ENCODE measurements at places on chromosomes 4 and X. TPM values are rescaled to one million over a fixed set of nuclear protein-coding genes. Genes with fewer than 3 reads are reported as not detected.
A peak's percentile ranks its signal among the peaks of the same experiment; 100 is the strongest.

The NAP1L3 gene
- 7.2 TPM for total RNA-seq

The MAML3 gene
- 9.6 TPM for total RNA-seq

The TLR3 gene
- 3.9 TPM for total RNA-seq

The INTS6L gene
- 14.9 TPM for total RNA-seq

The SLC38A5 gene
- total RNA-seq = 6.6 TPM

The GAGE12E gene
- total RNA-seq = not detected

The NEUROG2 gene
- not detected for total RNA-seq

The TCEAL7 gene
- total RNA-seq = 6.1 TPM

The PFKFB1 gene
- total RNA-seq = 1.8 TPM

The USP27X gene
- 1.3 TPM for total RNA-seq

The UGT8 gene
- total RNA-seq = 75.1 TPM

The UCHL1 gene
- total RNA-seq = 80.6 TPM

The PNCK gene
- total RNA-seq = 0.63 TPM

The ATOH1 gene
- total RNA-seq = not detected

GRCh38 chr4:8710416-8710815, 117.9 kb downstream of the CPZ start:
- no peak for DNase-seq

DNA sequence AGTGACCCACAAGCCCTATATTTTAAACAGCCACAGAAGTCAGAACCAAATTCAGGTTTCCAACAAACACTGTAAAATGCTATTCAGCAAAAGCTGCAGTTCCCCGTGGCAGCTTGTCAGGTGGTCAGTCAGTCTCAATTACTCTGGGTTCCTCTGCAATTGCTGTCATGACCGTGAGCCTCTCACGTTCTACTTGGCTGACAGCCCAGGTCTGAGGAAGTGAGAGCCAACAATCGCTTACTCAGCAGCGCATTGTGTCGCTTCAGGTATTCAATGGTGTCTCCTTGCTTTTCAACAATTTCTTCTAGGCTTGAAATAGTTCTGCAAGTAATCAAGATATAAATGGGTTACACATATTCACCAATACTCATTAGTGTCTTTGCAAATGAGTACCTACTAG, 25.8 kb downstream of the TRIM75 start:
- no peak for DNase-seq

GRCh38 chr4:115780268-115780667, 666.8 kb upstream of the NDST4 start:
- no peak for DNase-seq

DNA sequence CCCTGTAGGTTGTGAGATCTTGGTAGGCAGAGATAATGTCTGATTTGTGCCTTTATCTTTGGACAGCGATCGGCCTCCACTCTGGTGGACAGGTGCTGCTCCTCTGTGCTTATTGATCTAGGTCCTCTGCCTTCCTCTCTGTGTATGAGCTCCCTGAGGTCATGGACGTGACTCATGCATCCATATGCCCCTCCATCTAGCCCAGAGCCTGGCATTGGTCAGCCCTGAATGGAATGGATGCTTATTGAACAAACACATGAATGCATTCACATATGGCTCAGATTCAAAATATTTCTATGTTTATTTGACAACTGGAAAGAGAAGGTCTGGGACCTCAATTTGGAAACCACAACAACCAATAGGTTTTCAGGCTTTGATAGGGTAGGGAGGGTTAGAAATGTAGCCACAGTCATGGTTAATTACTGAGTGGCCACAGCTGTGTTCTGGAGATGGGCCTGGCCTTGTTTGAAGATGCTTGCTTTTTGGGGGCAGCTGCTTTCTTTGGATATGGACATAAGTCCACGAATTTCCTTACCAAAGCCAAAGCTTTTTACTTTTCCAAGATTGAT, 76.2 kb downstream of the SEL1L3 start:
- DNase-seq = no peak

DNA sequence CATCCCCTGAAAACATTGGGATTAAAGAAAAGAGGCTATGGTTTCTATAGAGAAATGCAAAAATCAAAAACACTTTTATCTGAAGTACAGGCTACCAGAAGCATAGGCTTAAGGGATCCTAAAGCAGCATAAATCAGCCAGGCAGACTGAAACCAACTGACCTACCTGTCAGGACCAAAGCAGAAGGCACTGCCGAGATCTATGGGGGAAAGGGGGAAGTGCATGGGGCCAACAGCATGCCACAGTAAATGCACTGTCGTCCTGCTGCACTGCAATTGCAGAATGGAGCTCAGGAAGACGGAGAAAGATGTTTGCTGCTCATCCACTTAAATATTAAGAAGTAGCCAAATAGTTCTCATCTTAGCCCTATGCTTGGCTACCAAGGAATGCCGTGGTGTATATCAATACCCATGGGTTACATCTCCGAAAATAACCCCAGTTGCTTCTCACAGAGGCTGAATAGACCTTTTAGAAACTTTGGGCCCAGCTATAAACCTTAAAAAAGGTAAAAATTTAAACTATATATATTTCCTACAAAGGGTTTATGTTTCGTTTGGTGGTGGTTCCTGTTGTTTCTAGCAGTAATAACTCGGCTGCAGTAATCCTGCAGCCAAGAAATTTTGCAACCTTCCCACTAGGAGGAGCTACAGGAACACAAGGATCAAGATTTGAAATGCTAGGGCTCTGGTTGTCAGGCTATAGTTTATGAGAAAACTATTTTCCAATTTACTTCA, 312.2 kb upstream of the DIAPH2 start:
- DNase-seq = no peak

- DNase-seq = no peak
These were observed 4.3 kb downstream of the PSAPL1 start for GRCh38 chr4:7430368-7430964.

- DNase-seq = no peak
These were observed 9.7 kb upstream of the PDGFC start for GRCh38 chr4:156981262-156981769.

- DNase-seq = no peak
These were observed 19.8 kb downstream of the CENPVL3 start for GRCh38 chrX:51598899-51599298.

DNA sequence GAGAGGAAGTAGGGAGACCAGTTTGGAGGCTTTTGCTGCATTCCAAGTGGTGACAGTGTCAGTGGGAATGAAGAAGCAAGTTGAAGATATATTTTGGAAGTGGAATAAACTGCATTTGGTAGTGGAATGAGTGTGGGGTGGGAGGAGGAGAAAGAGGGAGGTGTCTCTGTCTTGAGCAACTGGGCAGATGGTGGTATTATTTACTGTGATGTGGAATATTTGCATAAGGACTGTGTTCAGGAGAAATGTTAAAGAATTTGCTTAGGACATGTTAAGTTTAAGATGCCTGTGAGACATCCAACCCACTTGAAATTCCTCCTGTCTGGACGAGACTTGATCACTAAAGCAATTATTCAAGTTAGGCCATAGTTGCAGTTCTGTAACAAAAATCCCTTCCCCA, 448.9 kb upstream of the AMOT start:
- DNase-seq = no peak

DNA sequence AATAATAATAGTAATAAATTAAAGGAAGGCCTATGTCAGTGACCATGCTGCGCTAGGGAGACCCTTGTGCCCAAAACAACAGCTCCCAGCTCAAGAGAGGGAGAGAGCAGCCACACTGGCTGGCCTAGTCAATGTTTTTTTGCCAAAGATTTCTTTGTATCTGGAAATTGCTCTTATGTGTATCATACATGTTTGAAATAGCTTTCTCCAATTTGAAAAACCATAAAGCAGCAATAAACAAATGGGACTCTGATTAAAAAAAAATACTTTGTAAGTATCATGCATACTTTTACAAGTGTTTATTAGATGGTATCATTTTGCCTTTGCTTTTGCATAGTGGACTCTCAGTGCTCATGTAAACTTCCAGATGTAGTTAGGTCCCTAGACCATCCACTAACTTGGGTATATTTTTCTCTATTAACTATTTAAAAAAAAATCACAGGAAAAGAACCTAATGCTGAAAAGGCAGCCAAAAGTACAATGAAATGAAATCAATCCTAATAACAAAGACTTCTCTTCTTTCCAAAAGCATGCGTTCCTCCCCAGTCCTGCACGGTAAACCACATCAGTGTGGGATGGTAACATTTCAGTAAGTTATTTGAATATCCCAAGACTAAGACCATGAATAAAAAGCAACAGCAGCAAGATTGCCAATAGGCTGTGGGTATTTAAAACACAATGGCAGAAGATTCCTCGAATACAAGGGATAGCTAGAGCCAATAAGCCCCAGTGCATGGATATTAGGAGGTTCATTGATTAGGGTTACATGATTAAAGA, 117.6 kb downstream of the PALLD start:
- DNase-seq = no peak

- DNase-seq = no peak
These were observed 23.3 kb downstream of the HAND2 start for GRCh38 chr4:173506597-173507211.

GRCh38 chrX:57752866-57753265, 72.8 kb upstream of the NLRP2B start:
- no peak for DNase-seq

GRCh38 chrX:15468036-15468435, 25.1 kb downstream of the PIR start:
- DNase-seq = no peak

DNA sequence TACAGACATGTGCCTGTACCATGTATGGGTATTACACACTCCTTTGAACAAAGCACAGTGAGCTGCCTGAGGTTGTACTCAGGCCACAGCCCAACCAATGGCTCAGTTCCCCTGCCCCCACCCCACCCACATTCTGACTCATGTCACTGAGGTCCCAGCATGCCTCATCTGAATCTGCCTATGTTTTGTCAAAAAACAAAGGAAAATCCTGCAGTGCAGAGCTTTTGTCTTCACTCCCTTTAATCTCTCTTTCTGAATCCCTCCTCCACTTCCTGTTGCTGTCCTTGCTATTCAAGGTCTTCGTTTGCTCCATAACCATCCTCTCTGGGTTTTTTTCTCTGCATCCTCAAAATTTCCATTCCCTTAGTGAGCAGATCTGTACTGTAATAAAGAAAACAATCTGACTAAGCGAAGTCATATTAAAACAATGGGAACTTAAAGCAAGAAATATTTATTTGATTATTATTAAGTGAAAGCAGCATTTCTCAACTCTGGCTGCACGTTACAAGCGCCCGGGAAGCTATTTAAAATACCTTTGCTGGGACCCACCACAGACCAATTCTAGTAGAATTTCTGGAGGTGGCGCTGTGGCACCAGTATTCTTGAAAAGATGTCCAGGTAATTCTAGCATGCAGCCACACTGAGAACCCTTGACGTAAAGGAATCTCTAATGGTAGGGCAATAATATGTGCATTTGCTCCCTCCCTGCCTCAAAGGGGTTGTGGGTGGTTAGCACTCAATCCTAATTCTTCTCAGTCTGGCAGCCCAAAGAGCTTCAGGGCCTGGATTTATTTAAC, 8.7 kb downstream of the GUCY2F start:
- no peak for DNase-seq

DNA sequence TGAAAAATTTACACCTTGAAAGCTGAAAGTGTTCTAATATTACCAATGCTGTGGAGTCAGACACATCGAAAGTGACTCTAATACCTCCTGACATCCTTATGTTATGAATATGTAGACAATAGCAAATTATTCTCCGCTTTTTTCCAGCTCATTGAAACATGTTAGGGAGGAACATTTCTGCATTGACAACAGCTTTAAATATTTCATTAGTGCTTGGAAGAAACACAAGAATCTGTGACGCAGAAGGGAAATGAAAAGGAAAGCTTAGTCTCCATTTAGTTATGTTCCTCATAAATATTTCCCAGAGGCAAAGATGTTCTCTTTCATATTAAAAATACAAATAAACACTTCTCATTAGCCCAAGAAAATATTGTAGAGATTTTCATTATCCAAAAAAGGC, 55.8 kb upstream of the CD99 start:
- no peak for DNase-seq

- DNase-seq = no peak
These were observed 124.7 kb downstream of the HNRNPD start for GRCh38 chr4:82248903-82249632.

GRCh38 chrX:43958529-43958928, 14.7 kb downstream of the NDP start:
- DNase-seq = no peak

- DNase-seq = no peak
These were observed 64.8 kb downstream of the HPGD start for GRCh38 chr4:174457468-174457867.

- DNase-seq = no peak
These were observed 1.1 kb upstream of the AP1S2 start for GRCh38 chrX:15855568-15856221.

DNA sequence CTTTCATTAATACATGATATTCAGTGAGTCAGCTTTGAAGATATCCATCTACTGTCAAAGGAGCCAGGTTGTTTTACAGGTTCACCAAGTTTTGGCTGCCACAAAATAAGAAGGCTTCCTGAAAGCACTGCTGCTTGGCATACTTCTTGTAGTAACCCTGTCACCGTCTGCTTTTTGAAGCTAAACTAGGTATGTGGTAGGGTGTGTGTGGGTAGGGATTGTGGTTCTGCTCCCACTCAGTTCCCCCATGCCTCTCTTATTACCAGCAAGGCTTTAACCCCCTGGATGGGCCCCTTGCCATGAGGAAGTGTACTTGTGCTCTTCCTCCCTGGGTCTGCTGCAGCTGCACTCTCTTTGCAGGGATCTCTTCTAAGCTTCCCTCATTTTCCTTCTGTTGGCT, 191.2 kb downstream of the BANK1 start:
- no peak for DNase-seq

DNA sequence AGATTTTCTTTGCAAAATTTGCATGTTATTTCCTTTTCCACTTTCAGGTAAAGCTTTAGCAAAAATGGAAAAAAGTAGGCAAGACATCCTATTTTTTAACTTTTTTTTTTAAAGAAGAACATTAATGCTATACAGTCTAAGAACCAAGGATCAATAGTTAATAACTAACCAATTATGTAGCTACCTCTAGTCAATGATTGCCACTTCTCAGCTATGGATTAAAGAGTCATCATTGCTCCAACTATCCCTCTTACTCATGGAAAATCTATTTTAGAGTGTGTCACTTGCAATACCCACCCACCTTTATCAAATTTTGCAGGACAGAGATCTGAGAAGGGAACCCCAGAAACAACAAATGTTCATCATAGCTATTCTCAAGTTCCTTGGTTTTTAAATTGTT, 223.1 kb downstream of the ANK2 start:
- no peak for DNase-seq

GRCh38 chr4:56511098-56511497, 5.5 kb downstream of the ARL9 start:
- no peak for DNase-seq

- DNase-seq = no peak
These were observed 5.3 kb downstream of the MTM1 start for GRCh38 chrX:150573702-150574101.

- peak; percentile 32 for DNase-seq
These were observed 326.7 kb downstream of the MAPK10 start for GRCh38 chr4:86033171-86033570.

- DNase-seq = no peak
These were observed 108.7 kb upstream of the LIMCH1 start for GRCh38 chr4:41429280-41429669.

- no peak for DNase-seq
These were observed at the start of gene NAA11 for GRCh38 chr4:79325864-79326328. TSS of gene NAA11 (minus strand) at chr4:79326061. CDS start at chr4:79325877, 184 bp downstream.

DNA sequence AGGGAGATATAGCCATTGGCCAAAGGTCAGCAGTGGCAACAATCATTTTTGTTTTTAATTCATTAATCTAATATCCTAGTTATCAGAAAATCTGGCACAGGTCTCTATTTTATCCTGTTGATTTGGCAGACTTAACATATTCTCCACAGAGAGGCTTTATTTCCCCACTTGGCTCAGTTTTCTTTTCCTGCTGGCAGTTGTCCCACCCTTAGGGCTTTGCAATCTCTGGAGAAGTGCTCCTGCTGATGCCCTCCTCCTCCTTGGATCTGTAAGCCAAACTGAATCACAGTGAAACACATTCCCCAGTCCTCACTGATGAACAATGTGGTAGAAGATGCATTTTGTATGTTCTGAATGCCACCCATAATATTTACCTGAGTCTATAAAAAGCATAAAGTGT, 889.7 kb downstream of the PDHA2 start:
- no peak for DNase-seq

All from tibial nerve (tissue), 4 donors.